ENCODE measurements at places on chromosomes 16 and 17.

DNA sequence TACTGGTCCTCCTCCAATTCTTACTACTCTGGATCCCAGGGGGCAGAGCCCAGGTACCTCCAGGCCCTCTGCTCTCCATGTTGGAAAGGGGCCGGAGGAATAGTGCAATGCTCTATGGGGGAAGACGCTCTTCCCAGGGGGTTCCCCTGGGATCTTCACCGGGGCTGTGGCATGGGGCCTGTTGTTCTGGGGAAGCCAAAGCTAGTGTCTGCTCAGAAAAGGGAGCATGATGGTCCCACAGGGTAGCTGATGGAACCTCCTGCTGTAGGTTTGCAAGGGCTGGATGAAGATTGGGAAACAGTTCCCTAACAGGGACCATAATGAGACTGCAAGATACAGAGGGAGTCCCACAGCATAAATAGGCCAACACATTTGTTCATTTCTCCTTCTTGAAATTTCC lies 114.7 kb downstream of the IRX5 start:
- DNase-seq, result no peak

DNA sequence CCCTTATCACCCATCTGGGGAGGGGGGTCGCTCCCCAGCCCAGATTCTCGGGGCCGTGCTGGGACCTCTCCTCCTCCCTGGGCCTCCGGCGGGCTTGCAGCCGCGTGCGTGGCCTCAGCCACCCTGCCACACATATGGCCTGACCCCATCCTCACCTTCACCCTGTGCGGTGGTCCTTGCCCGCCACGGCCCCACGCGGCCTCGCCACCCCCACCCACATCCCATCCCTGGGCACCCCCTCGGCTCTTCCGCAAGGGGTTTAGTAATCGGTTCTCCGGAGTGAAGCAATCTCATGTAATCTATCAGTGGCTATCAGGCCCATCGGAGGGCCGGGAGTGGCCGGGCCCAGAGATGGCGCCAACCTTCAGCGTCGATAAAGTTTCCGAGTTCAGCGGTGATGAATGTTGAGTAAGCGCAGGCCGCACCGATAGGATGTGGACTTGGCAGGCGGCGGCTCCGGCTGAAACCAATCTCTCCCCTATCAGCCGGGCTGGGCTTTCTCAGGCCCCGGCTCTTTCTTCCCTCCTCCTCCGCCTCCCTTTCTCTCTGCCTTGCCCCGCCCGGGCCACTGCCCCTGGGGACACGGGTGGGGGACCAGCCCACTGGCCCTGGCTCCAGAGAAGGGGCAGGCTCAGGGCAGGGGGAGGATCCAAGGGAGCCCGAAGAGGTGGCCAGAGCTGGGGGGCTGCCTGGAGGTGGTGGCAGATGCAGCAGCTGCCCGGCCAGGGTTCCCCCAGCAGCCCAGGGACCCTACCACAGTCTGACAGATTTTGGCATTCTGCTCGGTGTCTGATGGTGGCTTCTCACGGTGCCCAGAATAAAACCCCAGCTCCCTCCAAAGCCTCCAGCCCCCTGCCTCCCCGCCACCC lies 20.8 kb downstream of the ZFPM1 start:
- DNase-seq, result no peak

- DNase-seq, result no peak
These were observed 107.3 kb downstream of the SPAG9 start for GRCh38 chr17:51013322-51013721.

- DNase-seq, result no peak
These were observed 6.7 kb downstream of the NEK8 start for GRCh38 chr17:28735242-28735722.

DNA sequence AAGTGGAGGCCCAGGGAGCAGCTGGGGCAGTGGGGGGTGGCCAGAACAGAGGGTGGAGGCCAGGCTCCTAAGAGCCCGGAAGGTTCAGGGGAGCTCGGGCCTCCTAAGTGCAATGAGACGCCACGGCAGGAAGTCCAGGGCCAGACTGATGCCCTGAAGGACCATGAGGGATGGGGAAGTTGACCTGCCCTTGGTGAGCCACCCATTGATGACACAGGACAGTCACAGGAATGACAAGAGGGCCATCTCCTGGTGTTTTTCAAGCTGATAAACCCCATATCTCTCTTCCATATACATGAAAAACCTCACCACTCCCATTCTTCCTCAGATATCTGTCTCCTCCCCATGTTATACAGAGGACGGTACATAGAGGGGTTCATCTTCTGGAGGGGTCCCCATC lies 5.8 kb upstream of the MRPL58 start:
- DNase-seq, result no peak

GRCh38 chr16:81198635-81199034 lies 39.9 kb upstream of the BCO1 start:
- DNase-seq, result peak; percentile 26

DNA sequence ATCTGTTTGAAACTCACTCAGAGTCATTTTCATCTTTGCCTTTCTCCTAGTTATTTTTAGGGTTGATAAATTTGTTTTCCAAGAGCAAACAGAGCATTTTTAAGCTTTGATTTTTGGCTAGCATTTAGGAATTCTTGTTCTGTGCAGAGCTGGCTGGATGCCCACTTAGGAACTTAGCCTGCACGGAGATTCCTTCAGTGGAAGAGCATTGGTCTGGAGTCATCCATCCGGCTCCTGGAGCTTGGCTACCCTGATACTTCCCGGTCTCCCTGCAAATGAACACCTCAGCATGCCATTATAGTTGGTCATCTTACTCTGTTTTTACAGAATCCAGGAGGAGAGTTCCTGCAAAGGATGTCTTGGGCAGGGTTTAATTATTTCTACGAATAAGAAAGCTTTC lies 57.1 kb downstream of the SPECC1 start:
- DNase-seq, result peak; percentile 80

DNA sequence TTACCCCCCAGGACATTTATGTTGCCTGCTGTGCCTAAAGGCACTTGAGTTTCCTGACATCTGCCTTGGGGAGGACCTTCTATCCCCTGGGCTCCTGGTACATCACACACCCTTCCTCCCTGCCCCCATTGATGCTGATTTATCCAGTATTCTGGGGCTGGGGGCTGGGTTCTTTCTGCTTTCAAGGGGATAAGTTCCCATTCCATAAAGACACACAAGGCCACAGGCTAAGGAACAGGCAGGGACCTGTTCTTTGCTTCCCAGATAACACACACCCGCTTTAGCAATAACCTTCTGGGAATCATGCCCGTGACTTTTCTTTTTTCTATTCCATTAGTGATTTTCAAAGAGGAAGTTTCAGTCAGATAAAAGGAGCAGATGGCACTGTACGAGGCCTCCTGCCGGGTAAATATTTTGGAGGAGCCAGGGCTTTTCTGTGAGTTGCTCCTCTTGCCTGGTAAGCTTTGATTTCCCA lies 30.6 kb downstream of the CHD9 start:
- peak; percentile 27 for DNase-seq

GRCh38 chr17:17468217-17469010 lies 8.4 kb upstream of the MED9 start:
- no peak for DNase-seq

GRCh38 chr17:28982131-28982793 lies 23.6 kb downstream of the SEZ6 start:
- no peak for DNase-seq

- no peak for DNase-seq
These were observed 57.0 kb upstream of the CBFA2T3 start for GRCh38 chr16:89033796-89034572.

DNA sequence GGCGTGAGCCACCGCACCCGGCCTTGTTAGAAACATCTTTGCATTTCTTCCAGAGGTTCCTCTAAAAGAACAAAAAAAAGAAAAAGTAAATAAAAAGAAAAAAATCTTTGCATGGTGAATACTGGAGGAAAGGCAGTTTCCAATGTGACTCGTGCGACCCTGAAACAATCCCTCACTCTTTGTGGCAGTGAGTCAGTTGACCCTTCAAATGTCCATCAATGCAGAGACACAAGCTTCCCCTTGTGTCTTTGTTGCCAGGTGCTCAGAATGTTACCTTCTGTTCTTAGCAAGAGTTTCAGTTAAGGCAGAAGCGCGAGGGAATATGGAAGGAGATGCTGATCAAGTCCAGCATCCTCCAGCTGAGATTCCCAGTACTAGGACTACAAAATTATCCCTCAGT lies 16.4 kb downstream of the CACNG4 start:
- DNase-seq, result no peak

DNA sequence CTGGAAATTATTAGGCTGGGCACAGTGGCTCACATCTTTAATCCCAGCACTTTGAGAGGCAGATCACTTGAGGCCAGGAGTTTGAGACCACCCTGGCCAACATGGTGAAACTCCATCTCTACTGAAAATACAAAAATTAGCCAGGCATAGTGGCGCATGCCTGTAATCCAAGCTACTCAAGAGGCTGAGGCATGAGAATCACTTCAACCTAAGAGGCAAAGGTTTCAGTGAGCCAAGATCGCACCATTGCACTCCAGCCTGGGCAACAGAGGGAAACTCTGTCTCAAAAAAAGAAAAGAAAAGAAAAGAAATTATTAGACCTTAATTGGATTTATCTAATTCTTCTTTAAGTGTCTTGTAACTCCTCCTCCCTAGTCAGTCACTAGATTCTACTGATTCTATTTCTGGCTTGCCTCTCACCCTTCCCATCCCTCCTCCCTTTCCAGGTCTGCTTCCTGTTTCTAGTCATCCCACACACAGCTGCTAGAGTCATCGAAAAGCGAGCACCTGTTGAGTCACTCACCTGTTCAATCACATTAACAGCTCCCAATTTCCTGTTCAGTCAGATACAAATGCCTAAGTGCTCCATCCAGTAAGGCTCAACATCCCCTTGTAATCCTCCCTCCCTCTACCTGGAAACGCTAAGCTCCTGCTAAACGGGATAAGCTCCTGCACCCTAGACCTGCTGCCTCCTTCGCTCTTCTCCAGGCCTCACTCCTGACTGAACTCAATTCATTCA lies 34.6 kb downstream of the ERN1 start:
- no peak for DNase-seq

GRCh38 chr16:27245276-27246172 lies 23.0 kb downstream of the NSMCE1 start:
- peak; percentile 79 for DNase-seq

DNA sequence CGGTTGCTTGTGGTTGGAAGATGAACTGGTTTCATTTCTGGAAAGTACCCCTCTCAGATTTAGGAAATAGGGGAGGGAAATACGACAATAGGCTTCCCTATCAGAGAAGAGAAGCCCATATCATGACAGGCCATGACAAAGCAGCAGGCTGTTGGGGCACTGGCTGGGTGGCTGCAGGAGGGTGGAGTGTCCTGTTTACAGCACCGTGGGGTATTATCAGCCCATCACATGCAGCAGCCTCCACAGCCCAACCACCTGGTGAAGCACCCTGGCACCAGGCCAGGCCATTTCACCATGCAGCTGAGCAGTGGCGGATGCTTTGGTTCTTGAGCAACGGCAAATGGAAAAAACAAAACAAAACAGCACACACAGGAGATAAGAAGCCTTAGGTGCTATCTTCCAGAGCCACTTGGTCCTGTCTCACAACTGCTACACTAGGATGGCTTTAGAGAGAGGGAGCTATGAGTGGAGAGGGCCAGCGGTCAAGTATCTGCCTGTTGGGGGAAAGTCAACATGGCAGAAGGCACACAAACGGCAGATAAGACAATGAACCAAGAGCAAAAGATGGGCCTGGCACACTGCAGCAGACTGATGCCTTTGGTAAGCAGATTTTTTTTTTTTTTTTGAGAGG lies 24.2 kb downstream of the FAM117A start:
- DNase-seq, result no peak

- DNase-seq, result no peak
These were observed 140.6 kb downstream of the VPS53 start for GRCh38 chr17:574061-574460.

GRCh38 chr17:59513934-59514841 lies 51.2 kb upstream of the DHX40 start:
- peak; percentile 16 for DNase-seq

- no peak for DNase-seq
These were observed 34.9 kb upstream of the ZNF469 start for GRCh38 chr16:88347656-88348376.

GRCh38 chr17:36592316-36592715 lies 637 bp downstream of the DHRS11 start:
- peak; percentile 44 for DNase-seq

GRCh38 chr17:21042458-21043295 lies at the start of gene USP22:
TSS of gene USP22 (minus strand) at chr17:21043011. CDS start at chr17:21042835, 176 bp downstream.
- DNase-seq, result peak; percentile 98

DNA sequence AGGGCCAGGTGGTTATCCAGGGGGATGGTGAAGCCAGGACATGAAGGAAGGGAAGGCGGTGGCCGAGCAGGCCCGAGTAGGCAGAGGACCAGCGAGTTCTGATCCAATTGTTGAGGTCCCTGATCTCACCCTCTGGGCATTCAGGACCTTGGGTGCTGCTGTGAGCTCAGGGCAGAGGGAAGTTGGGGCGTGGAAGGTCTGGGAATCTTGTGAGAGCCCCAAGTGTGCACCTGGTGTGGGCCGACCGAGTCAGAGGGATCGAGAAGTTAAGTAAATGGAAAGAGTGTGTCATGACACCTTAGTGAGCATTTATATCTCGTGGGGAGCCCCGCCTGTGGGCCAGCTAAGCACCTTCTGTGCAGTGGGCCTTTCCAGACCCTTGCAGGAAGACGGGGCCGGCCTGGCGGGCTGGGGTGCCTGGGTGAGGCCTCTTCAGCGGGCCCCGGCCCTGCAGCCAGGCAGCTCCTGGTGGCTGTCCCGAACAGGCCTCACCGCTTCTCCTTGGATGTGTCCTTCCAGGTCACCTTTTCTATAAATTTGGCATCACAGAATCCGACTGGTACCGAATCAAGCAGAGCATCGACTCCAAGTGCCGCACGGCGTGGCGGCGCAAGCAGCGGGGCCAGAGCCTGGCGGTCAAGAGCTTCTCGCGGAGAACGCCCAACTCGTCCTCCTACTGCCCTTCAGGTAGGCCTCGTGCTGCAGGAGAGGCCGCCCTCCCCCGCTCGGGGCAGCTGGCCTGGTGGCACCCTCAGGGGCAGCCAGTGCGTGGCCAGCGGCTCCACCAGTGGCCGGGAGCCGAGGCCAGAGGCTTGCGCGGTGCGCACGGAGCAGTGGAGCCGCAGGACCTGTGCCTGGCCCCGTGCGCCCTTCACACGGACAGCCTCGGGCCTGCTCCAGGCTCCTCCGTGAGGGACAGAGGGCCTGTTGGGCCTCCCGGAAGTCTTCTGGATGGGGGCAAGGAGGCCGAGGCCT lies 76.0 kb downstream of the BANP start:
- no peak for DNase-seq

- no peak for DNase-seq
These were observed 112.9 kb downstream of the GP2 start for GRCh38 chr16:20214401-20214800.

DNA sequence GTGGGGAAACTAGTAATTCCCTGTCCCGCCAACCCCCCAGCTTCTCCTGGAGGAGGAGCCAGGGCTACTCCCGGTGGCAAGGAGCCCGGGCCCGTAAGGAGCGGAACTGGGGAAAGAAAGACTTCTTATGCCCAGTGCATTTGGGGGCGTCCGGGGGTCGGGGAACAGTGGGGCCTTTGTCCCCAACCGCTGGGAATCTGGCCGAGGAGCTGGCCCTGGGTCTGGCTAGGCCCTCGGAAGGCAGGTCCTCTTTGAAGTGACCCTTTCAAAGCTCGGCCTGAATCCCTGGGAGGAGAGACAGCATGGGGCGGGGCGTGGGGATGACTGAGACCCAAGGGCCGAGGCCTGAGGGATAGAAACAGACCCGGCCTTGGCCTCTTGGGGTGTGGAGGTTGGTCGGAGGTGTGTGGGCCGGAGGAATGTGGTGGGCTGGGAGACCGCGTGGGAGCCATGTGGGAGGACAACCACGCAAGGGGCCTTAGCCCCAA lies 6.0 kb downstream of the ARHGAP23 start:
- DNase-seq, result no peak
